ENCODE measurements at places on chromosomes 13 and 19.

GRCh38 chr13:24127116-24127631, 33.3 kb upstream of the SPATA13 start:
- DNase-seq, result no peak

GRCh38 chr13:39036212-39036611, 1.7 kb downstream of the PROSER1 start:
- peak; percentile 39 for DNase-seq

- DNase-seq, result no peak
Measured at GRCh38 chr19:52536448-52536800, 9.0 kb downstream of the ZNF808 start.

DNA sequence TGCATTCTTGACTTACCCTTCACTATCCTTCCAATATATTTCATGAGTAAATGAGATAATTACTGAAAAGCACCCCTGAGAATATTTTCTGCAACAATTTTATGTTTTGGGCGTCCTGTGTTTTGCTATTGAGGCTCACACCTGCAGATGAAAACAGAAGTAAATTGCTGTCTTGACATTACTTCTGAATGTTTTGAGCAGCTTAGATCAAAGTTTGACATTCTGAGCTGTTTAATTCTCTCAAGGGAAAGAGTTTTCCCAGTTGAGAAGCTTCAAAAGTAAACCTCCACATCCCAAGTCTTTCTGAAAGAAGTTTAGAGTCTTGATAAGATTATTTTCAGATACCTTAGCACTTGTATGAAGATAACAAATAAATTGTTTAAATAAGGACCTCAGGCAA, 1667.2 kb upstream of the SLC10A2 start:
- DNase-seq, result no peak

- DNase-seq, result no peak
Measured at GRCh38 chr13:44013758-44014291, 134.1 kb downstream of the LACC1 start.

DNA sequence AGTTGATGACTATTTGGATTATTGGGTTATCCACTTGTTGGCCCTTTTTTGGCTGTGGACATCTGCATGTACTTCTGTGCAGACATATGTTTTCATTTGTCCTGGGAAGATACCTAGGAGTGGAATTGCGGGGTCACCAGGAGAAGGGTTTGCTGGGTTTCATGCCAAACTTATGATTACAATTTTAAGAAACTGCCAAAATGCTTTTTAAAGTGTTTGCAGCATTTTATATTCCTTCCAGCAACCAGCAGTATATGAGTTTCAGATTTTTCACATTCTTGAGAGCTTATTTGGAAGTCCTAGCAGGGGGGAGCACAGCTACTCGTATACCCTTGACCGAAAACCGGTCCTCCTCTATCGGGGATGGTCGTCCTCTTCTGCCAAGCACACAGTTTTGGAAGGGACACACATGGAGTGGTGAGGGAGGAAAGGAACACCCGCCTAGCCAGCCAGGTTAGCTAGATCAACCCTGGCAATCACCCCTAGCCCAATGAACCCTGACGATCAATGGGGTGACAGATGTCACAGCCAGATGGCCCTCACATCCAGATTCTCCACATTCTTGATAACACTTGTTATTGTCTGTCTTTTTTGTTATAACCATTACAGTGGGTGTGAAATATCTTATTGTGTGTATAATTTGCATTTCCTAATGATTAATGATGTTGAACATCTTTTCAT, 26.7 kb upstream of the RNF113B start:
- no peak for DNase-seq

GRCh38 chr13:49341941-49342340, 94.2 kb downstream of the CDADC1 start:
- no peak for DNase-seq

GRCh38 chr13:114073881-114074612, 58.4 kb downstream of the RASA3 start:
- no peak for DNase-seq

GRCh38 chr13:33000365-33000764, 15.9 kb upstream of the KL start:
- DNase-seq, result no peak

DNA sequence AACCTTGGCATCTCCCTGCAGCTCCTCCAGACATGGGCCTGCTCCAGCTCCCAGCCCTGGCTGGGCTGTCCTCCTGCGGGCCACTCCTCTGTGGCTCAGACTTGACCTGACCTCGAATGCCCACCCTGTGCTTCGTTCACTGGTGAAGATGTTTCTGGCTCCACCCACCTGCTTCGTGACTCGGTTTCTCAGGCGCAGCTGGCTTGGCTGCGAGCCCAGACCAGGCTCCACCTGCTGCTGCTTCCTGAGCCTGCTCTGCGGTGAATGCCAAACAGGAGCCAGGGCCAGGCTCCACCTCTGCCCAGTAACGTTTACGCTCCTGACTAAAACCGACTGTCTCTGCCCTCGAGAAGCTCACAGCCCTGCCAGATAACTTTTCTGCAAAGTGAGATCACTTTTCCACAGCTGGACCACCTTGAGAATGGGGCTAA, 8.9 kb upstream of the RSPH6A start:
- peak; percentile 25 for DNase-seq

- no peak for DNase-seq
Measured at GRCh38 chr19:56642711-56643459, at the start of gene SMIM17. SMIM17 (plus strand) TSS chr19:56643159; CDS start chr19:56645668, 2,509 bp downstream.

- DNase-seq, result no peak
Measured at GRCh38 chr13:36377826-36378468, 31.8 kb upstream of the SPART start.

DNA sequence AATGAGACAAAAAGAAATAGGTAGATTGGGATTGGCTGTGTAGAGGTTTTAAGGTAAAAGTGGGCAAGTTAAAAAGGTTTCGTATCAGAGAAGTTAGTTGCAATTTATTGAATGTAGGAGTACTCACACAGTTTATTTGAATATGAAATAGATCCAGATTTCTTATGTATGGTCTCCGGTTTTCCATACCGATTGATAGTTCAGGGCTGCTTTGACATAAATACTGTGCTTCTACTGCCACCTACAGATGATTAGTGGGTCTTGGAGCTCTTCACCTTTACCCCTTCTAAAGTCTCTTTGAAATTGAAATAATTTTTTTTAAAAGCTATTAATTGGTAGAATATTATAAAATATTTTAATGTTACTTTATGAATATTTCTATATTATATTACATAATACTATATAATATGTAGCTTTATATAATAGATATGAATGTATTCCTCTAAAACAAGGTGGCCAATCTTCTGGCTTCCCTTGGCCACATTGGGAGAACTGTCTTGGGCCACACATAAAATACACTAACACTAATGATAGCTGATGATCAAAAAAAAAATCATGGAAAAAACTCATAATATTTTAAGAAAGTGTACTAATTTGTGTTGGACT, 7.7 kb upstream of the GPR18 start:
- peak; percentile 41 for DNase-seq

- DNase-seq, result no peak
Measured at GRCh38 chr13:102769679-102770078, 3.9 kb downstream of the TEX30 start.

DNA sequence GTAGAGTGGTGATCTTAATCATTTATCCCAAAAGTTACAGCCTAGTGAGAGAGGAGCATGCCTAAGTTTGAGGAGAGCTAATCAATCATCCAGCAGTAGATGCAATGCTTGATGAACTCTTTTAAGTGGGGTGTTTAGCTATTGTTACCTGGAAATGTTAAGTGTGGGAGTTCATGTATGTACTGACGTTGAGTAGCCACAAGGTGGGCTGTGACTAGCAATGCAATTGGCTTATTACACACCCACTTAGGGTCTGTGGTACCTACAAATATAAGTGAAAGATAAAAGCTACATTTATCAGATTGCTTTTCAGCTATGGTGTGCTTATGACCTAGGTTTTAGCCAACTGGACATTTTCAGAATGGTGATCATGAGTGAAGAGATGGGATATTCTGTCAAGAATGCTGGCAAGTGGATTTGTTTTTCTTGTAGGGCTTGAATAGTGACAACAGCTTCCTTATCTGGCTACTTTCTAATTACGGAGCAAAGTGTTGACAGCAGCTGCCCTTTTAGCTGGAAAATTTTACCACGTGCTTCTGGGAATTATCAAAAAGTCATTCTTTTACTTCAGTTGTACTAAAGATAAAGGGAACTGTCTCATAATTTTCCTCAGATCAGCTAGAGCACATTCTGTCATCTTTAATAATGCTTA, 170.6 kb downstream of the POSTN start:
- DNase-seq, result peak; percentile 2

GRCh38 chr19:52296400-52296772, 583 bp upstream of the ZNF480 start:
- DNase-seq, result no peak

GRCh38 chr19:6743714-6744380, 4.4 kb downstream of the TRIP10 start:
- DNase-seq, result no peak

DNA sequence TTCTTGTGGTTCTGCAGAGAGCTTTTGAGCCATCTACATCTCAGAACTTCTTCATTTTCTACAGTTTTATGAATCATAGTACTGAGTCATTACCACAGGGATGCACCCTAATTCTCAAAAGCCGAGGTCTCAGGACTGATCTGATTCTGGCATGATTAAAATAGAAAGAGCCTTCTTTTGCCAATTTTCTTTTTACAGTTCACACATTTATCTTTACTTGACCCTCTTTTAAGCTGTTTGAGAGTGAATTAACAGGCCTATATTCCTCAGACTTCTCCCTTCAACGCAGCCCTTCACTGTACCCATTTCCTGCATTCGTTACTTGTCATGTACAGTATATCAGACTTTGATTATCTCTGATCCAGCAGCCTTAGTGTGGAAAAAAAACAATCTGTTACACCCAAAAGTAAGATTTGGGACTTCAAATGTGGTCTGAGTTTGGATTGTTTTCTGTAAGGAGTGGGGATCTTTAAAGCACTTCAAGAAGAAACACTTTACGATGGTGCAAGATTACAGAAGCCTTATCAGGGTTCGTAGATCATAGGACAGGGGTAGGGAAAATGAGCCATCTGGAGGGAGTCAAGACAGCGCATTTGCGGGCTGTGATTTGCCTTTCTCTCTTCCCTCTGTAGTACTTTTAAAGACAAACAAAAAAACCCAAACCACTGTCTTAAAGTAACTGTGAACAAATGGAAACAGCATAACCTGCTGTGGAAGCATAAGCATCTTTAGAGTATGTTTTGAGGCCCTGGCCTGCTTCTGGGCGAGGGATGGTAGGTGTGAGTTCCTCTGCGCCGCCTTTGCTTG, 15.3 kb upstream of the GPR183 start:
- DNase-seq, result no peak

DNA sequence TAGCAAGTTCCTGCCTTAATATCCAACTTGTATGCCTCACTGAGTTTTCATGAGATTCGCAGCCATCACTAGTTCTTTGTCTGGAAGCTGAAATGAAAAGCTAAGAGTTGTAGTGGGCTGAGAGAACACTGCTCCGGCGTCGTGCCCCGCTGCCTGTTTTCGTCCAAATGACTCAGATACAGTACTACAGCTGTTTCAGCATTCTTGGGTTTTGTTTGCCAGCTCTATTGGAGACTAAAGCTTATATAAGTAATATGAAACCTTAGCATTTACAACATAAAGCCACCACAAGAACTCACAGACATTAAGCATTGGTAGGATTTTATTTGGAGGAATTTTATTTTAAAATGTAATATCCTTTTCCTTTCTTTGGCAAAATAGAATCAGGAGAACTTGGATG, 299.7 kb downstream of the DLEU7 start:
- DNase-seq, result no peak

GRCh38 chr13:49679246-49679645, 12.0 kb downstream of the EBPL start:
- no peak for DNase-seq

GRCh38 chr13:28117689-28118377, 17.5 kb upstream of the FLT3 start:
- peak; percentile 65 for DNase-seq

DNA sequence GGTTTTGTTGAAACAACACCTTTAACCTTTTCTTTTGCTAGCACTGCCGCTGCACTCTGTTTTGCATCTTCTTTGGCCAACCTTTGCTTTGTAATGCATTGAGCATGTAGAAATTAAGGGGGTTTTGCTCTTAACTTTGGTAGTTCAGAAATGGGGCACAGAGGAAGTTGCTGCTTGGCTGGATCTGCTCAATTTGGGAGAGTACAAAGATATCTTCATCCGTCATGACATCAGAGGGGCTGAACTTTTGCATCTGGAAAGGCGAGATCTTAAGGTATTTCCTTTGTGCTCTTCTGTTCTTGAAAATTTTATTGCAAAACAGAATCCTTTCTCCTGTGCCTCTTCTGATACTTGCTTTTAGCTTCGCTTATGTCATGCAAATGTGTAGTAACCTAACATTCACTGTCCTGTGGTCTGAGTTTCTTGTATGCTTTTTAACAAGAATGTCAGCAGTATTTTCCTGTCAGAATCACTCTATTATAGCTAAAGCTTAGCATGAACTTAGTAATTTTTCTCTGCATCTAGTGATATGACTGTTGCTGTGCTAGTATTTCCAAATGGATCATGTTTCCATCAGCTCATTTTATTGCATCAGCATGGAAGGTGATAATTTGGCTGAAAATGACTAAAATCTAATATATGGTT, 50.7 kb upstream of the AKAP11 start:
- no peak for DNase-seq

- DNase-seq, result no peak
Measured at GRCh38 chr13:59358014-59358413, 805.7 kb downstream of the DIAPH3 start.

GRCh38 chr13:74870865-74871264, 611.1 kb downstream of the TBC1D4 start:
- no peak for DNase-seq

DNA sequence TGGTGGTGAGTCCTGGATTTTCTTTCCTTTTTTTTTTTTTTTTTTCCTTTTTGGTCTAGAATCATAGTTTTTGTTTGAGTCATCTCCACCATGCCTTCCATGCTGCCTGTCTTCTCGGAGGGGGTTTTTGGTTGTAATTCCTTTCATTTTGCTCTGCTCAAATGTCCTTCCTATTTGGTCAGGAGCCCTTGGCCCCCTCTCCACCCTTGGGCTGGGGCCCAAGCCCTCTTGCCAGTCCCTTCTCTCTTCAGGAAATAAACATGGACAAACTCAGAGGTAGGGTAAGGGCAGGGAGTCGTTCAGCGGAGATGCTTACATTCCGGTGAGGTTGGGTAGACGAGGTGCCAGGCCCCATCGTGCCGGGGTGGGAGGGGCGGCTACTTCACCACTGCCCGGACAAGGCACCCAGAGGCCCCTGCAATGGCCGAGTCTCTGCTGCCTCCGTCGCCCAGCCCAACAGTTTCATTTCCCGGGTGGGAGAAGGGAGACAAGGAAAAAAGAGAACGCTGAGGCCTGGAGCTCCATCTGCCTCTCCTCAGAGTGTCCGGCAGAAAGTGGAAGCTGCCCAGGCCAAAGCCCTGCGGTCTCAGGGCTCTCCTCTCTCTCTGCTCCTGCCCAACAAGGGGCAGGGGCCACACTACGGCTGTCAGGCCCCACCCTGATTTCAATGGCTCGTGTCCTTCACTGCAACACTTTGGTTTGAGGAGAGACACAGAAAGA, 12.7 kb downstream of the ZNF574 start:
- no peak for DNase-seq

GRCh38 chr19:2039089-2039958, 11.7 kb downstream of the MKNK2 start:
- DNase-seq, result no peak

- peak; percentile 75 for DNase-seq
Measured at GRCh38 chr19:41535029-41535622, 40.8 kb upstream of the CEACAM21 start.

GRCh38 chr13:30743319-30744055, 8.1 kb downstream of the ALOX5AP start:
- no peak for DNase-seq

GRCh38 chr13:45930177-45930576, 78.6 kb upstream of the SIAH3 start:
- DNase-seq, result no peak

GRCh38 chr13:48488995-48489394, 43.9 kb downstream of the RCBTB2 start:
- no peak for DNase-seq

- DNase-seq, result no peak
Measured at GRCh38 chr13:33940256-33940655, 122.3 kb downstream of the RFC3 start.

All from RPMI8226 (cell line).